B cell (primary cell): ENCODE measurements at places on chromosomes 5 and 9. TPM values are rescaled to one million over a fixed set of nuclear protein-coding genes. Genes with fewer than 3 reads are reported as not detected.

Gene GADD45G
- 5.9 and 6.1 TPM in 2 replicates for total RNA-seq

Gene ST6GALNAC4
- 198 and 199 TPM in 2 replicates for total RNA-seq

Gene RNF180
- total RNA-seq = not detected in 2 replicates

Gene PCDHGB2
- 3.3 and 3.9 TPM in 2 replicates for total RNA-seq

Gene C9orf153
- 0.67 and 0.70 TPM in 2 replicates for total RNA-seq

Gene ADAMTS16
- not detected in 2 replicates for total RNA-seq

DNA sequence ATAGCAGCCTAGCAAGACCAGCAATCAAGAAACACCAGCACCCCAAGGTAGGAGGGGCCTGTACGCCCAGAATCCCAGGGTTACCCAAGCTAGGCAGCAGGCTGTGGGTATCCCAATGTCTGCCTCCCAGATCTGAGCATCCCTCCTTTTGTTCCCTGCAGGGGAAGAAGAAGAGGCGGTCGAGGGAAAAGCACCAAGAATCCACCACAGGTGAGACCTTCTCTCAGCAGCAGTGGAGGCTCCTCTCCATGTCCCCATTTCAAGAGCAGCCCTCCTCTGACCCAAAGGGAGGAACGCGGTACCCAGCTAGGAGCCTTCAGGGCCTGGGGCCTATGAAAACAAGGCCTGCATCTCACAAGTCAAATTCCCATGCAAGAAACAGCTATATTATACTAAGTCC is 28.9 kb downstream of the TCF7 start:
- DNase-seq = no peak
- peaks cover 63% of the 10 kb centered on the region for H3K36me3 ChIP-seq
- H3K4me3 ChIP-seq = no peak overlapping the region
- H3K27me3 ChIP-seq = no peaks in the 10 kb centered on the region
- no peak overlapping the region for H3K27ac ChIP-seq

DNA sequence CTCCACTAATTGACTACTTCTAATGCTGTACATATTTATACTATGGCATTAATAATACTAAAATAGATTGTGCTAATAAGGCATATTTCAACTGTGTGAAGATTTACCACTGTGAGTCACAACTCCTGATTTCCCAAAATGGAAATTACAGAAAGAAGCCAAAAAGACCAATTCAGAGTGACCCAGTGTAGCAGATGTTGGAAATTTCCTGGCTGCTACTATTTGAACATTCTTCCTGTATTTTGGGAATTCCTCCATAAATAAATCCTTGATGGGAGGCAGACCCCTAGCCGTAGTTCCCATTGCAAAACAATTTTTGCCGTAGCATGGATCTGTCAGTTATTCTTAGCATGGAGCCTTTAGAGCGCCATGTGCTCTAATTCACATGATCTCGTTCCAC is 11.4 kb upstream of the PRUNE2 start:
- no peaks in the 10 kb centered on the region for H3K4me1 ChIP-seq
- H3K36me3 ChIP-seq = no peaks in the 10 kb centered on the region
- no peak overlapping the region for H3K4me3 ChIP-seq
- no peak for DNase-seq

- peak overlapping the region; percentile 69 for H3K4me3 ChIP-seq
- H3K36me3 ChIP-seq = no peaks in the 10 kb centered on the region
- no peaks in the 10 kb centered on the region for H3K27me3 ChIP-seq
- peaks cover 20% of the 10 kb centered on the region for H3K4me1 ChIP-seq
Measured at GRCh38 chr5:112419986-112420864, 1.1 kb upstream of the EPB41L4A start.

DNA sequence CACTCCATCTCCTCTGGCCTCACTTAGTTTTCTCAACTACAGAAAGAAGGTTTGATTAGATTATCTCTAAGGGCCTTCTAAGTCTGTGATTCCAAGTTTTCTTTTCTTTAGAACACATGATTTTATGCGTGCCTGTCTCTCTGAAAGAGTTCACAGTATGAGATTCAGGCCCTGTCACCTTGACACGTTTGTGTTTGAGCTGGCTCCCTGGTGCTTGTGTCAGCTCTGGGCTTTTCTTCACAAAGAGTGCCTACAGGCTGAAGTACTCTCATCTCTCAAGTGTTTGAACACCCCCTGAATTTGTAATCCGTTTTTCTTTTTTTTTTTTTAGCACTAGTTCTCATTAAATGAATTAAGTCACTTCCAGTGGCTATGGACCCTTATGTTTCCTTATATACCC is 306.9 kb upstream of the C9orf72 start:
- H3K4me3 ChIP-seq = no peak overlapping the region
- no peak for DNase-seq
- no peak overlapping the region for H3K27ac ChIP-seq

DNA sequence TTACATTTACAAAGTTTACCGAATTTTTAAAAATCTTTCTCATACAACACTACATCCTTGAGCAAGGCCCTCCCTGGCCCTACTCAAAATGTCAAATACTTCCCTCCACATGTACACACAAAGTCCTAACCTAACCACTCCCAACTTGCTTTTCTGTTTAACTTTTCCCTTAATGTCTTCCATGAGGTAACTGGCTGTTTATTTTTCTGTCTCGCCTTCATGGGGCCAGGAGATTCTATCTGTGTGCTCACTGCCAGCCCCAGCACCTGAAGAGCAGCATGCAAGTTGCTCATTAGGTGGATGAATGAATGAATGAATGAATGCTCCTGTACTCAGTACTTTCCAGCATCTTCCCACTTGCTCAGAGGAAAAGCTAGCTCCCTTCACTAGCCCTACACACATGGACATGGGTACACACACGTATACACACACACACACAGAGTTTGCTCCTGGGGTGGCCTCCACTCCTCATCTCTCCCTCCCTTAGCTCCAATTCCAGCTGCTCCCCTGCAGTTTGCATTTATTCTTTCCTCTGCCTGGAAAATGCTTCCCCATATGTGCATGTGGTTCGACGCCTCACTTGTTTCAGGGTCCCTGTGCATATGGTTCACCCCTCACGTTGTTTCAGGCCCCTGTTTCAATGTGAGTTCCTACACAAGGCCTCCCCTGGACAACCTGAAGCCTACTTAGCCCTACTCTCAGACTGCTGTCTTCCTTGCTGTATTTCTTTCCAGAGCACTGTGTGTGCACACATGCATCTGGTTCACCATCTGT is 165.2 kb downstream of the ROR2 start:
- no peak for DNase-seq
- H3K4me3 ChIP-seq = no peak overlapping the region
- peaks cover 3% of the 10 kb centered on the region for H3K27me3 ChIP-seq
- H3K4me1 ChIP-seq = no peaks in the 10 kb centered on the region

DNA sequence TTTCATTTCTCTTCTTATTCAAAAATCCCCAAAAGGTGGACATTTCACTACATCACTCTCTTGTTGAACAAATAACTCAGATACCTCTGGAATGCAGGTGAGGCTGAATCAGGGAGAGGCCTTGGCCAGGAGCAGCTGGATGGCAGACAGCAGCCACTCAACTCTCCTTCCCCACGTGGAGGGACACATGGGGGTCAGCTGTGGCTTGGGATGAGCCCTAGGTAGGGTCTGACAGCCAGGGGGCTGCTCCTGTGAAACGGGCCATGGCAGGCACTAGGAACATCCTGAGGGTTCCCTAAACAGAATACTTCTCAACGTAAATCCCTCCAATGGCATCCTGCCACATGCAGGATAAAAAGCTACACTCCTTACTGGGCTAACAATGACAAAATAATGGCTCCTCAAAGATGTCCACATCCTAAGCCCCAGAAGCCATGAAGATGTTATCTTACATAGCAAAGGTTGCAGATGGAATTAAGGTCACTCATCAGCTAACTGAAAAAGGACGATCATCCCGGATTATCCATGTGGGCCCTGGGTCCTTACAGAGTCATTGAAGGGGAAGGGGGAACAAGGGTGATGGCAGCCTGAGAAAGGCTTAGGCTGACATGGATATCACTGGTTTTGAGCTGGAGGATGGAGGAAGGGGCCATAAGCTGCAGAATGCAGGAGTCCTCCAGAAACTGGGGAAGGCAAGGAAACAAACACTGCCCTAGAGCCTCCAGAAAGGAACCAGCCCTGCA is 31.4 kb upstream of the S1PR3 start:
- H3K4me3 ChIP-seq = no peak overlapping the region
- H3K27ac ChIP-seq = no peak overlapping the region
- H3K36me3 ChIP-seq = no peaks in the 10 kb centered on the region
- DNase-seq = no peak
- no peaks in the 10 kb centered on the region for H3K4me1 ChIP-seq
- H3K27me3 ChIP-seq = peaks cover 11% of the 10 kb centered on the region

DNA sequence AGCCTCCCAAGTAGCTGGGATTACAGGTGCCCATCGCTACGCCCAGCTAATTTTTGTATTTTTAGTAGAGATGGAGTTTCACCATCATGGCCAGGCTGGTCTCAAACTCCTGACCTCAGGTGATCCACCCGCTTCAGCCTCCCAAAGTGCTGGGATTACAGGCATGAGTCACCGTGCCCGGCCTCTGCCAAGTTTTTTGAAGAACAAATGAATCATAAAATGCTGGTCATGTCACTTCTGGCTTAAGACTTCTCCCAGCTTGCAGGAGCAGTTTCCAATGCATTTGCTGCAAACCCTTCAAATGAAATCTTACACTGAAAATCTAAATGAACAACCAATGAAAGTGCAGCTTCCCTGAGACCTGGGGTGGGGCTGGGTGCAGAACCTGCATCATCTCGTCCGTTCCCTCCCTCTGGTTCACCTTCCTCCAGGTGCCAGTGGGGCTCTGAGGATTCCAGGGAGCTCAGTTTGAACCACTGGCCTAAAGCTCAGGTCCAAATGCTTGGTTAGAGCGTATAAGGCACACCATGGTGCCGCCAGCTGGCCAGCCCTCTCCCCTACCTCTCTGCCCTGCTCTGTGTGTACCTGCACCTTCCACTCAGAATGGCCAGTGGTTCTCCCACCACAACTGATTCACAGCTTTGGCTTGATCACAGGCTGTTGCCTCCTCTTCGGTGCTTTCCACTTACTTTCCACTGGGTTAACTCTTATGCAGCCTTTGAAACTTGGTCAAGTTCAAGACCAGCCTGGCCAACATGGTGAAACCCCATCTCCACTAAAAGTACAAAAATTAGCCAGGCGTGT is 39.8 kb upstream of the FUBP3 start:
- no peak overlapping the region for H3K4me3 ChIP-seq
- H3K36me3 ChIP-seq = no peaks in the 10 kb centered on the region
- no peaks in the 10 kb centered on the region for H3K4me1 ChIP-seq
- DNase-seq = no peak

DNA sequence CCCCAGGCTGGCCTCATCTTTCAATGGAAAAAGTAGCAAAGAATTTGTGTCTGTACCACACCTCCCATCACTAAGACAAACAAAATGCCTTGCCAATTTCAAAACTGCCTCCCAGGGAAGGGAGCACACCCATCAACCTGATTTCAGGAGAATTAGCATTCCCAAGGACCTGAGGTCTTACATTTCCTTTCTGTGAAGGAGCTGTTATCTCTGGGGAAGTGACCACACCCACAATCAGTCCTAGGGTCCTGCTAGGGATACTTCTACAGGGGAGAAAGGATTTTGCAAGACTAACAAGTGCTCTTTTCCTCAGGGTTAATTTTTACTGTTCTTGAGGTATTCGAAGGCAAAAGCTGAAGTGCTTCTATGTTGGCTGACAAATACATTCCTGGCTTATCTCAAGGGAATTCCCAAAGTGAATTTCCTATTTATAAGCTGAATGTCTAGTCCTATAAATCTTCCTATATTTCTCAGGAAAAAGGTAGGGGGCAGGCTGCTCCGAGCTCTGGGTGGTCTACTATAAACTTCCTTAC is 97.4 kb upstream of the ITGA1 start:
- H3K36me3 ChIP-seq = no peaks in the 10 kb centered on the region
- no peaks in the 10 kb centered on the region for H3K27me3 ChIP-seq
- no peaks in the 10 kb centered on the region for H3K4me1 ChIP-seq
- H3K4me3 ChIP-seq = no peak overlapping the region
- no peak overlapping the region for H3K27ac ChIP-seq

DNA sequence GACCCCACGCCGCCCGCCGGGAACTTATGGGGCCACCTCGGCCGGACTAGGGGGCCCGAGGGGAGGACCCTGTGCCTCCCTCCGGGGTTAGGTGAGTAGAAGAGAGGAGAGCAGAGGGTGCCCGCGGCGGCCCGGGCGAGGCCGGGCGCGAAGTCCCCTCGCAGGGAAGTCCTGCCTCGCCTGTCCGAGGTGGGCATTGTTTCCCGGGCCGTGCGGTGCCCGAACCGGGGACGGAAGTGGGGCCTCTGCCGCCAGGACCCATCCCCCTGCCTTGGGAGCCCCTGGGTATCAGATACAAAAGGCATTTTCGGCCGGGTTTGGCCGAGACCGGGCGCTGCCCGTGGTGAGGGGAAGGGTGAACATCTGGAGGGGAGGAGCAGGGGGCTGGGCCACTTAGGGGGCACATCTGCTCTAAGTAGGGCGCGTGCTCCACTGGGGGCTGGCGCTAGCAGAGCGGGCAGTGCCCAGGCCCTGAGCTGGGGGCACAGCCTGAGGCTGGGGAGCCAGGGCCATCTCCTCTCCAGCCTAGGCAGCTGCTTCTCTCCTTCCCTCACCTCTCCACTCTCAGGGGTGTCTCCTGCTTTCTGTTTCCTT is 48.2 kb downstream of the DAB2IP start:
- no peak overlapping the region for H3K27ac ChIP-seq
- H3K27me3 ChIP-seq = no peaks in the 10 kb centered on the region
- H3K4me3 ChIP-seq = peak overlapping the region; percentile 52
- peak; percentile 45 for DNase-seq

DNA sequence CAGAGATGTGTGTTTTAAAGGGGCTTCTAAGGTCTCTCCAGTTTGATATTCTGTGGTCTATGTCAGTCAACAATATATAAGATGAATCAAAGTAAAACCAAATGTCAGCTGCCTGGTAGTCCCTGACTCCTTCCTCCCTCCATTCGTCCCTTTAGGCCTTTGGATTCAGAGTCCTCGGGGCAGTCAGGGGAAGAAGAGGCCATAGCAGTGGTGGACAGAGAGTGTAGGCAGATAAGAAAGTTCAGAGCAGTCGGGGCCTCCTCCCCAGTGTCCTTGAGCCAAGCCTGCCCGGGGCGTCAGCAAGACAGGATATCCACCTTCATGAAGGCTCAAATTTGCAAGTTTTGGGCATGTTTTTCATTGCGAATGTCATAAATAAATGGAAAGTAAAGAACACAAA is 110.6 kb downstream of the ADAMTS16 start:
- H3K36me3 ChIP-seq = no peaks in the 10 kb centered on the region
- no peaks in the 10 kb centered on the region for H3K4me1 ChIP-seq
- no peak overlapping the region for H3K4me3 ChIP-seq
- no peaks in the 10 kb centered on the region for H3K27me3 ChIP-seq
- no peak overlapping the region for H3K27ac ChIP-seq

GRCh38 chr9:70945301-70945700 is 176.1 kb downstream of the TRPM3 start:
- no peaks in the 10 kb centered on the region for H3K36me3 ChIP-seq
- no peaks in the 10 kb centered on the region for H3K27me3 ChIP-seq
- no peak overlapping the region for H3K27ac ChIP-seq
- H3K4me3 ChIP-seq = no peak overlapping the region
- no peaks in the 10 kb centered on the region for H3K4me1 ChIP-seq

- DNase-seq = no peak
- no peaks in the 10 kb centered on the region for H3K36me3 ChIP-seq
- no peaks in the 10 kb centered on the region for H3K27me3 ChIP-seq
- H3K27ac ChIP-seq = no peak overlapping the region
Measured at GRCh38 chr9:61665829-61666228, 476.0 kb downstream of the SPATA31A7 start.

- no peak overlapping the region for H3K27ac ChIP-seq
- no peak for DNase-seq
- H3K36me3 ChIP-seq = no peaks in the 10 kb centered on the region
- no peaks in the 10 kb centered on the region for H3K4me1 ChIP-seq
Measured at GRCh38 chr5:61951295-61951694, 354.7 kb upstream of the KIF2A start.
